ENCODE measurements at places on chromosomes 4 and X. TPM values are rescaled to one million over a fixed set of nuclear protein-coding genes. Genes with fewer than 3 reads are reported as not detected.

The GAB1 gene
- total RNA-seq: 13.4 TPM

DNA sequence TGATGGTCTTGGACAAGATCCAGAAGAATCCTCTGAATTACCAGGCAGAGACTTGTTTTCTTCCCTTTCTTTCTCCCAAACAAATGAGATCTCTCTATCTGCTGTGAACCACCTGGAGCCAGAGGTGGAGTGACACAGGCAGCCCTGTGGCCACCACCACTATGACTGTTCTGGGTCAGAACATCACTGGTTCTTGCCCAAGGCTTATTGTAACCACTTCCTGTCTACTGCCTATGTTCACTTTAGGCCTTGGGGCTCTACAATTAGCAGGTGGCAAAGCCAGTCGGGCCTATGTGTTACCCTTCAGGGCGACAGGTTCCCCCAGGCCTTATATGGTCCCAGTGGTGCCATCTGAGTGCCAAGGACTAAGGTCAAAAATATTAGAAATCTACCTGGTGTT is 161.2 kb downstream of the GLUD2 start:
- peaks cover 18% of the 10 kb centered on the region for H3K4me1 ChIP-seq
- no peaks in the 10 kb centered on the region for H3K27me3 ChIP-seq
- H3K27ac ChIP-seq: no peak overlapping the region
- no peaks in the 10 kb centered on the region for H3K36me3 ChIP-seq
- no peak for DNase-seq

The HSD17B13 gene
- total RNA-seq: not detected

DNA sequence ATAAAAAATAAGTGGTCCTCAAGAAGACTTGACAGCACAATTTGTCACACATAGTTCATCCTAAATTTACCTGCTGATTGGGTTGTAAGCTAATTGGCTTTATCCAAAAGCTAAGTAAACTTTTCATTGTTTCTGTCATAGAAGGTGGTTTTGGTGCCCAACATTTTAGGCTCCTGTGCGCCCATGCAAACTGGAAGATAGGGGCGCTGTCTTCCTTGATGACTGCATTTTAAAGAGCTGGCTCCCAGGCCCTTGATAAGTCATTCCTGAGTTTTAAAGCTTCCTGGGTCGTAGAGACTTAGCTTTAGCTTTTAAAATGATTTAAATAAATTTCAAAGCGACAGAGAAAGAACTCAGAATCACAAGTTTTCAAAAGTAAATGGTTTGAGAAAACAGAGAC is 625.4 kb upstream of the GALNT7 start:
- no peaks in the 10 kb centered on the region for H3K4me1 ChIP-seq
- no peaks in the 10 kb centered on the region for H3K27me3 ChIP-seq
- H3K36me3 ChIP-seq: no peaks in the 10 kb centered on the region
- no peak overlapping the region for H3K27ac ChIP-seq
- no peak overlapping the region for H3K4me3 ChIP-seq

The SHOX gene
- not detected for total RNA-seq

The NPY2R gene
- total RNA-seq: not detected

GRCh38 chr4:66694739-66695138 is 850.6 kb downstream of the CENPC start:
- no peaks in the 10 kb centered on the region for H3K27me3 ChIP-seq
- no peak overlapping the region for H3K4me3 ChIP-seq
- H3K27ac ChIP-seq: no peak overlapping the region
- no peaks in the 10 kb centered on the region for H3K4me1 ChIP-seq
- no peak for DNase-seq

- no peak overlapping the region for H3K27ac ChIP-seq
- DNase-seq: no peak
- no peak overlapping the region for H3K4me3 ChIP-seq
- no peaks in the 10 kb centered on the region for H3K36me3 ChIP-seq
- H3K27me3 ChIP-seq: no peaks in the 10 kb centered on the region
These were observed 49.5 kb downstream of the SEPSECS start for GRCh38 chr4:25110527-25111329.

GRCh38 chr4:74361671-74362070 is 3.3 kb upstream of the EREG start:
- peak overlapping the region; percentile 43 for H3K27ac ChIP-seq
- H3K36me3 ChIP-seq: peaks cover 48% of the 10 kb centered on the region
- no peaks in the 10 kb centered on the region for H3K27me3 ChIP-seq
- peaks cover 22% of the 10 kb centered on the region for H3K4me1 ChIP-seq
- H3K4me3 ChIP-seq: peak overlapping the region; percentile 76

The GPR119 gene
- not detected for total RNA-seq

- H3K4me1 ChIP-seq: no peaks in the 10 kb centered on the region
- no peak for DNase-seq
- H3K27ac ChIP-seq: no peak overlapping the region
- no peaks in the 10 kb centered on the region for H3K27me3 ChIP-seq
- no peak overlapping the region for H3K4me3 ChIP-seq
These were observed 3.9 kb downstream of the FBXO8 start for GRCh38 chr4:174279433-174280155.

- H3K27me3 ChIP-seq: no peaks in the 10 kb centered on the region
- peaks cover 16% of the 10 kb centered on the region for H3K4me1 ChIP-seq
- DNase-seq: no peak
- no peaks in the 10 kb centered on the region for H3K36me3 ChIP-seq
- H3K27ac ChIP-seq: no peak overlapping the region
These were observed 212.9 kb downstream of the CBR4 start for GRCh38 chr4:168797194-168797593.

- peak; percentile 13 for DNase-seq
- no peaks in the 10 kb centered on the region for H3K27me3 ChIP-seq
- no peaks in the 10 kb centered on the region for H3K36me3 ChIP-seq
- H3K4me3 ChIP-seq: no peak overlapping the region
- H3K27ac ChIP-seq: no peak overlapping the region
These were observed 330.5 kb upstream of the AADAT start for GRCh38 chr4:170420255-170420693.

The NPY1R gene
- total RNA-seq: 6.9 TPM

GRCh38 chr4:30182786-30183185 is 537.4 kb upstream of the PCDH7 start:
- H3K36me3 ChIP-seq: no peaks in the 10 kb centered on the region
- no peak for DNase-seq
- H3K27me3 ChIP-seq: no peaks in the 10 kb centered on the region
- no peaks in the 10 kb centered on the region for H3K4me1 ChIP-seq

The GABRB1 gene
- total RNA-seq: not detected

DNA sequence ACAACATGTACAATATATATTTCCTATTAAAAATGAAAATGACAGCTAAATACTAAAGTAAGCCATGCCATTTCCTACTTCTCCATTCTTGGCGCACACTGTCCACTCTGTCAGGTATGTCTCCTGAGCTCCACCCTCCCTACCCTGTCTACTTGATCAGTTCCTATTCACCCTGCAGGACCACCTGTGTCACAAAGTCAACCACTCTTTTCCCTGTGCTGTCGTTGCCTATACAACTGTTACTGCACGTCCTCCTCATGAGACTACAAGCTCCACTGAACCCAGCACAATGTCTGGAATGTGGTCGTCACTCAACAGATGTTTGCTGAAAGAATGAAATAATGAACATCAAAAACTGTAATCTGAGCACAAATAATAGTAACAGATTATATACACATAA is 54.9 kb downstream of the SLC9A7 start:
- no peaks in the 10 kb centered on the region for H3K27me3 ChIP-seq
- peaks cover 14% of the 10 kb centered on the region for H3K4me1 ChIP-seq
- H3K4me3 ChIP-seq: no peak overlapping the region
- no peak overlapping the region for H3K27ac ChIP-seq
- no peak for DNase-seq

The FGFR3 gene
- total RNA-seq: 34.3 TPM

DNA sequence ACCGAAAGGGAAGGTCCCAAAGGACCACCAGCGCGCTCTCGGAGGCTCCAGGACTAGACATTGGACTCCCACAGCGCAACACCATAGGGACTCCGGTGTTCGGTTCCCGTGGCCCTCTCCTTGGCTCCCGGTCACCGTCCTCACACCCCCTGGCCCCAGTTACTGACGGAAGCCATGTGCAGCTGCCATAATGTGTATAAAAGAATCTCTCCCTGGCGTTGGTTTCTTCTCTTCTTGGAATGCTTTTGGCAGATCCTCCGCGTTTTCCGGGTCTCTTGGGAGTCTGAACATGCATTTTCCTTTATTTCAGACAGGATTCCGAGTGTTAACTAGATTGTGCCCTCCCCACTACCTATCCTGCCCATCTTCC is 69.8 kb downstream of the FBXO8 start:
- peaks cover 10% of the 10 kb centered on the region for H3K27me3 ChIP-seq
- no peaks in the 10 kb centered on the region for H3K36me3 ChIP-seq
- H3K4me3 ChIP-seq: no peak overlapping the region
- no peak overlapping the region for H3K27ac ChIP-seq
- H3K4me1 ChIP-seq: peaks cover 14% of the 10 kb centered on the region
- DNase-seq: no peak

The FAM184B gene
- total RNA-seq: 0.09 TPM

The ZNF732 gene
- not detected for total RNA-seq

The UNC5C gene
- not detected for total RNA-seq

The OPN1MW gene
- total RNA-seq: not detected

DNA sequence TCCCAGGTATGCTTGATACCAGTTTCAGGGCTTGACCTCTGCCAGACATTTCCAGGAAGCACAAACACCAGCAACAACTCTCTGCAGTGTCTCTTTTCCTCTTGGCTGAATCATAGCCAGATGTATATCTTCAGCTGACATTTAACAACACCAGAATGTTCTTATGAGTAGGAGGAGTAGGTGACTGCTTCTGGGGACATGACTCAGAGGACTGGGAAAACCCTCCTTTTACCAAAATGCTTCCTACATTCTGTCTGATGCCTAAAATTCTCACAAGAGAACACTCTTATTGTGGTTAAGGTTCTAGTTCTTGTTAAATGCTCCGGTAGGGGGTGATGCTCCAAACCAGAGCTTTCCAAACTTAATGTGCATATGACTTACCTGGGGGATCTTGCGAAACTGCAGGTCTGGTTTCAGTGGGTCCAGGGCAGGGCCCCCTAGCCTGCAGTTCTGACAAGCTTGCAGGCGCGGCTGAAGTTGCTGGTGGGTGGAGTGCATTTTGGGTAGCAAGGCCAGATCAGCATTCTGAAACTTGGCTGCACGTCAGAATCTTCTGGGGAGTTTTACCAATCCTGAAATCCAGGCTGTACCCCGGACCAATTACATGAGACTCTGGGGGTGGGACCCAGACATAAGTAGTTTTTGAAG is 329.3 kb upstream of the RPS6KA3 start:
- no peaks in the 10 kb centered on the region for H3K27me3 ChIP-seq
- H3K36me3 ChIP-seq: no peaks in the 10 kb centered on the region
- no peak for DNase-seq
- no peak overlapping the region for H3K4me3 ChIP-seq
- no peaks in the 10 kb centered on the region for H3K4me1 ChIP-seq

GRCh38 chr4:88734403-88734949 is 36.8 kb upstream of the NAP1L5 start:
- H3K27ac ChIP-seq: no peak overlapping the region
- no peak overlapping the region for H3K4me3 ChIP-seq
- no peaks in the 10 kb centered on the region for H3K27me3 ChIP-seq
- H3K36me3 ChIP-seq: no peaks in the 10 kb centered on the region
- H3K4me1 ChIP-seq: peaks cover 5% of the 10 kb centered on the region
- no peak for DNase-seq

The TLR1 gene
- total RNA-seq: 1.3 TPM

DNA sequence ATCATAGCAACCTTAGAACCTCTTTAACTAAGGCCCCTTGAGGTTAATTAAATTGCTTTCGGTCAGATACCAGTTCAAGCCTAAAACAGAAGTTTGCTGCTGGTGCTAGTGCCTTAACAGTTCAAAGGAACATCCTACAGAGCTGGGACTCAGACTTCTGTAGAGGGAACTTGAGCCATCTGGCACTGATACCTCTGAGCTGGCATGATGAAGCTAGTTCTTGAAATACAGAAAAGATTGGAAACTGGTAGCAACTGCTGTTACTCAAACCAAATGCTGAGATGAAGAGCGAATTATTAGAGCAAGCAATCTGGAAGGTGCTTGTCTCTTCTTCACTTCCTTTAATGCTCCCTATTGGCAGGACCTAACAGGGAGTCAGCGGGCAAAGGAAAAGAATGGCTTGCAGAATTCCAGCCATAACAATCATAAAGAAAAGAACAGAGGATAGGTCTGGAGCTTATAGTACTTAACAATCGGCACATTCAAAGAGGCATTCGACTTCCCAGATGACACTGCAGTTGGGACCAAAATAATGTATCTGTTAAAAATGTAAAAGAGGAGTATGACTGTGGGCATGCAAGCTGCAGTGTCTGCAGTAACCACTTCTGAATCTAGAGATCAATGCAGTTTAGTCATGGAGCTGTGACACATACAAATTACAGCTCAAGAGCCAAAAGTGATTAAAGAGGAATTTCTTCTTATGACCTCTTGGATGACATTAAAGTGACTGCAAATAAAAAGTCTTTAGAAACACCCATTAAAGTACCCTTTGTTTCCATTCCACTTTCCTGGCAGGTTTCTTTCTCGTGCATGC is 298.9 kb downstream of the PDGFC start:
- no peak for DNase-seq
- peaks cover 8% of the 10 kb centered on the region for H3K4me1 ChIP-seq
- no peaks in the 10 kb centered on the region for H3K27me3 ChIP-seq
- H3K4me3 ChIP-seq: no peak overlapping the region
- no peak overlapping the region for H3K27ac ChIP-seq
- no peaks in the 10 kb centered on the region for H3K36me3 ChIP-seq

GRCh38 chr4:40238700-40239548 is 42.1 kb downstream of the RHOH start:
- H3K4me1 ChIP-seq: no peaks in the 10 kb centered on the region
- no peak for DNase-seq

DNA sequence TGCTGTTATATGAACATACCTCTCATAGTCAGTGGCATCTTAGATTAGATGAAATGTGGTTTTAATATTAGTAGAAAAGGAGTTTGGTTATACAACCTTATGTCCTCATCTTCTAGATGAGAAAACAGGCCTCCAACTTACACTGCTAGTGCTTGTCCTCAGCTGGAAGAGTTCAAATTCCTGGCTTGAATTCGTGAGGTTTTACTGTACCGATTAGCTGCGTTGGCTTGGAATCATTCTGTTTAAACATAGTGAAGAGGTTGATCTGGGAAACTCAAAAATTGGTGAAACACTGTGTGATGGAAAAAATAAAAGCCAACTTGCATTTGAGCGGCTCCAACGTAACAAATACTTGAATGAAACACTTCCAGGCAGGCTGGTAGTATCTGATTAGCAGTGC is 81.0 kb downstream of the LNX1 start:
- no peak overlapping the region for H3K4me3 ChIP-seq
- H3K4me1 ChIP-seq: no peaks in the 10 kb centered on the region
- no peak for DNase-seq
- no peak overlapping the region for H3K27ac ChIP-seq
- H3K27me3 ChIP-seq: no peaks in the 10 kb centered on the region
- H3K36me3 ChIP-seq: peaks cover 9% of the 10 kb centered on the region

Data from Calu3 (cell line).